NB4 (cell line): ENCODE measurements at places on chromosomes 12 and 14.

DNA sequence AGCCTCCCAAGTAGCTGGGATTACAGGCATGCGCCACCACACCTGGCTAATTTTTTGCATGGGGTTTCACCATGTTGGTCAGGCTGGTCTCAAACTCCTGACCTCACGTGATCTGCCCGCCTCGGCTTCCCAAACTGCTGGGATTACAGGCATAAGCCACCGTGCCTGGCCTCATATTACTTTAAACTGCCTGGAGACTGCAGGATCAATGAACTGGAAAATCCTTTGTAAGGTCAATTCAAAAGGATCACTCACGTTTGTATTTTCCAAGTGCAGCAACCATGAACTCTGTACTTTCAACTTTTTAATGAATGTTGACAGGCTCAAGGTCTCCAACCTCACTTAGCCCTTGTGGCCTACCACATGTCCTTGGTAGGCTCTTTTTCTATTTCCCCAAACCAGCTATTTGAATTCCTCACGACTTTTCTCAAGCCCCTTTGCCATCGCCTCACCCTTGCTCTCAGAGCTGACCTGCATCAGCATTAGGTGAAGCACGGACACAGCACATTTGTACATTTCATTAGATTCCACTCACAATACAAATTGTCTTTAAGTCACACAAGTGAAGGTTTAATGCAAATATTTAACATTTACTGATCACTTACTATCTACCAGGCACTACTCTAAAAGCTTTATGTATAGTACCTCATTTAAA is 42.2 kb upstream of the GCH1 start:
- no peak for DNase-seq

DNA sequence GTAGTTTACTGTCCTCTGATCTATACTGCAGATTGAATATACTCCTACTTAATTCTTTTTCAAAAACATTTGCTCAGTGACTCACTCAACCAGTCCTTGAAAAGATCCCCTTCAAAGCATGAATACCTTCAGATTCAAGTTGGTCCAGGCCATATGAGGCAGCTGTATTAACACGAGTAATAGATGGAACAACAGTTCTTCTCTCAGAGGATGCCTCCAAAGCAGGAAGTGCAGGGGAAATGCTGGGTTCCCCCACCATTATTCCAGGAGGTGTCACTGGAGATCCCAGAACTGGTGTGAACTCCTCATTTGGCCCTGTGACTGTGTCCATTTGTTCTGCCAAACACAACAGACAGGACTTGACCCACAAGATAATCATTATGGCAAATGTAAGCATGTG is 20.6 kb downstream of the ARMH4 start:
- no peak for DNase-seq

DNA sequence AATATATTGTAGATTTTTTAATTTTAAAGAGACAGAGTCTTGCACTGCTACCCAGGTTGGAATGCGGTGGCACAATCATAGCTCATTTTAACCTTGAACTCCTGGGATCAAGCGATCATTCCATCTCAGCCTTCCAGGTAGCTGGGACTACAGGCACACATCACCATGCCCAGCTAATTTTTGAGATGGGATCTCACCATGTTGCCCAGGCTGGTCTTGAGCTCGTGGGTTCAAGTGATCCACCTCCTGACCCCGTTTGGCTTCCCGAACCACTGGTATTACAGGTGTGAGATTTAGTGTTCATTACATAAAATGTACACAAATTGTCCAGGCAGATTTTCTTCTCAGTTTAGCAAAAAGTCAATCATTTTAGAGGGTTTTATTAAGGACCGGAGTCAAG is 13.6 kb downstream of the SNX6 start:
- no peak for DNase-seq

DNA sequence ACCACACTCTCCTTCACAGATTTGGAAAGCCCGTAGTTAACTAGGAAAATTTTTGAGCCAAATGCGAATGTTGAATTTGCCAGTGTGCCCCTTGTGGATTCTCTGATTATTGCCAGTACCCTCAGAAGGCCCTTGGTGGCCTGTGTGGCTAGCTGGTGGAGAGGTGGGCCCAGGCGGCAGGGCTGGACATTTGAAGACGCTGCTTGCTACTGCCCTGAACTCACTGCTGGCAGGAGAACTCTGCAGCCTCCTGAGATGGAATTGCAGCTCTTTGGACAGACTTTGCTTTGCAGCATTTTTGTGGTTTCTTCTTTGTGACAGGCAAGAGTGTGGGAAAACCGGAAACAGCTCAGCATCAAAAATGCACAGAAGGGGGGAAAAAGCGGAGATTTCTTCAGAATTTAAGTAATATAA is 97.6 kb downstream of the TGFB3 start:
- no peak for DNase-seq

GRCh38 chr12:109432842-109433304 is 44.2 kb downstream of the KCTD10 start:
- peak; percentile 86 for DNase-seq

DNA sequence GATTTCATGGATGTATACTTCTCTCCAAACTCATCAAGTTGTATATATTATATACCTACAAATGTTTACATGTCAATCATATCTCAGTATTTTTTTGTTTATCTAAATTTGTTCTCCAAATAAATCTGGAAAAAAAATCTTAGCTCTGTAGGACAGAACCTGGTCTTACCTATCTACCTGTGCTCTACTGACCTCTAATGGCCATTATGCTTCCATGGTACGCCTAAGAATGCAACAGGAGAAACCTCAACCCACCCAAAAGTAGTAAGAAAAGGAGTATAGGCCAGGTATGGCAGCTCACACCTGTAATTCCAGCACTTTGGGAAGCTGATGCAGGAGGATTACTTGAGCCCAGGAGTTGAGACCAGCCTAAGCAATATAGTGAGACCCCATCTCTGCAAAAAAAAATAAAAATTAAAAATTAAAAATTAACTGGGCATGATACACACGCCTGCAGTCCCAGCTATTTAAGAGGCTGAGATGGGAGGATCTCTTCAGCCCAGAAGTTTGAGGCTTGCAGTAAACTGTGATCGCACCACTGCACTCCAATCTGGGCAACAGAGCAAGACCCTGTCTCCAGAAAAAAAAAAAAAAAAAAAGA is 8.7 kb downstream of the OR11H4 start:
- peak; percentile 36 for DNase-seq

- no peak for DNase-seq
Measured at GRCh38 chr14:61329478-61330051, 8.2 kb downstream of the PRKCH start.

GRCh38 chr14:46571970-46572369 is 79.6 kb downstream of the RPL10L start:
- no peak for DNase-seq

- DNase-seq = peak; percentile 96
Measured at GRCh38 chr14:100076133-100076532, 10.9 kb downstream of the EVL start.

DNA sequence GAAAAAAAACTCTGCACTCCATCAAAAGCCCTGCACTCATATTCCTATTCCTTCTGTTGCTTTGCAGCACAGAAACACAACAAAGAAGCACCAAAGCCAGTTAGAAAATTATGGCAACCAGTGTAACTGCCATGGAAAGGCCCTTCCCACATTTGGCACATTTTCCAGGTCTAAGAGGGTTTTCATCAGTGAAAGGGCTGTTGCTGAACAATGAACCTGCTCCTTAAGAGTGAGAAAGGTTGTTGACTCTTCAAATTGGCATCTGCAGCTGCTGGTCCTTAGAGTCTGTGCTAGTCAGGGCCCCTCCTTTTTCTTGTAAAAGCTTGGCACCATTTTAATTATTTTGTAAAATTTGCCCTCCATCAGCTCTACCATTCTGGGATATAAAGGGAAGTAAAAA is 378.7 kb upstream of the KITLG start:
- DNase-seq = no peak

- no peak for DNase-seq
Measured at GRCh38 chr12:107125833-107126232, 32.5 kb upstream of the CRY1 start.

DNA sequence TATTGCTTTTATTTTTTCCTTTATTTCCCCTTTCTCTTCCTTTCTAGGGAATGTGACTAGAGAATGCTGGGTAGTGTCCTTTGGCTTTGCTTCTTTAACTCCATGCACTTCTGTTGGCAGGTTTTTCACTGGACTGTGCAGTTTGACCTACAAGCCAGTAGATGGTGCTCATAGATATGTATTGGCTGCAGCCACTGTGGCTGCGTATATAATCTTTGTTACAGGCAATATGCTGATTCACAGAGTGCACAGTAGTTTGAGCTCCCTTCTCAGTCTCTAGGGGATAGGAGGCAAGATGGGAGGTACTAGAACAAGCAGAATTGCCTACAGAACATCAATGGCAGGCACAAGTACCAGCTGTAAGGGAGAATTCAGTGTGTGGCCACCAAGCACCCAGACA is 503.5 kb downstream of the LRFN5 start:
- peak; percentile 42 for DNase-seq
